NCI-H1694 (cell line): ENCODE measurements at places on chromosomes 3 and 15.

DNA sequence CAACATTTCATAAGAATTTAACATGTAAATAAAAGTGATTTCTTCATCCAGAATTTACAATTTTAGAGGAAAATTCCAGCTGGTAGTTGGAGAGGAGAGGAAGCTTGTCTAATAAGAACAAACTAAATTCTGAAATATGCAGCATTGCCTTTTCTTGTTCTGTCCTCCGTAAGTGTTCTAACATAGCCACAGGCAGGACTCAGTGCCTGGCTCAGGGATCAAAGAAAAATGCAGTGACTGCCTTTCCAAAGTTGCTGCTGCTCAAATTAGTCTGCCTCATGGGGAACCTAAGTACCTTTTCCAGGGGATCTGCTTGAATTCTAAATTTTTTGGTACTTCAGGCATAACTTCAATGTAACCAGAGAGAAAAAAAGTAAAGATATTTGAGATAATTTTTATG, 713.0 kb upstream of the CADM2 start:
- no peak for DNase-seq

DNA sequence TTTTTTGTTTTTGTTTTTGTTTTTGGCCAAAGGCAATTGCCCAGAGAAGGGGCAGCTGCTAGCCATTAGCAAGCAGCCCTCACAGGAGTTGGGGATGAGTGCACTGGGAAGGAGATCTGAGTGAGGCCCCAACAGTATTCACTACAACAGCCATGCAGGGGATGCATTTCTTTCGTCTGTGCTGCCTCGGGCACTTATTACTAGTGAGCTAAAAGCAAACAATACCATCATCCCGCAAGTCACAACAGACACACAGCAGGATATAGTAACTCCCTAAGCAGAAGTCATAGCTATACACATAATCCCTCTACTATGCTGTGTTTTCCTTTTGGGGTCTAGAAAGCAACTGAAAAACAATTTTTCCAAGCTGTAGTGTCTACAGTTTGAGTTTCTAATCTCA, 27.2 kb downstream of the CRTAP start:
- DNase-seq = no peak

- no peak for DNase-seq
Measured at GRCh38 chr3:183991403-183991802, 26.3 kb downstream of the ABCC5 start.

GRCh38 chr3:149547413-149547812, 72.9 kb downstream of the TM4SF4 start:
- DNase-seq = no peak

DNA sequence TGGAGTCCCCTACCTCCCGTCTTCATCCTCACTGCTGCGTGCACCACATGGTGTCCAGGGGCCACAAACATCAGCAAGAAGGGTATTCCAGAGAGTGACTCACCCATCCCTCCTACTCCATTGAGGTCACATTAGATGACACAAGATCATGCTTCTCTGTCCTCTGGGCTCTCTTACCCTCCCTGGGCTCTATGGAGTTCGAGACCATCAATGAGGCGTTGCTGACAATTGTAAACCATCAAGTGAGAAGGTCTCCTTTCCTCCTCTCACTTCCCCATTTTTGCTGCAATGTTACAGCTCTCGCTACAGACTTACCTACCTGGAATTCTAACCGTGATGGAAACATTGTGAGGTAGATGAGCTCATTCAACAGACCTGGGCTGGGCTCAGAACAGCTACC, 51.7 kb downstream of the HMCES start:
- no peak for DNase-seq

- DNase-seq = no peak
Measured at GRCh38 chr15:69170597-69170996, 10.2 kb downstream of the GLCE start.

- no peak for DNase-seq
Measured at GRCh38 chr3:51691021-51691420, 15.8 kb upstream of the GRM2 start.

GRCh38 chr3:98801043-98801747, 38.1 kb downstream of the ST3GAL6 start:
- DNase-seq = no peak

DNA sequence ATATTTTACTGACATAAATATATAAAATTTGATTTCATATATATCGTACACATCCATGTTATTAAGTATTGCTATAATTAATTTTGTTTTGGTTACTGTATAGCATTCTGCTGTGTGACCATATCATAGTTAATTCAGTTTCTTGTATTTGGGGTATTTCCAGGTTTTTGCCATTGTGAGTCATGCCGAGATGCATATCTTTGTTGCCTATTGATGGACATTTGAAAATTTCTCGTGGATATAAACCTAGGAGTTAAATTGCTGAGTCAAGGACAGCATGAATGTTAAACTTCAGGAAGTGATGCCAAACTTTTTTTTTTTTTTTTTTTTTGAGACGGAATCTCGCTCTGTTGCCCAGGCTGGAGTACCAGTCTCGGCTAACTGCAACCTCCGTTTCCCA, 33.7 kb upstream of the GPR171 start:
- no peak for DNase-seq

DNA sequence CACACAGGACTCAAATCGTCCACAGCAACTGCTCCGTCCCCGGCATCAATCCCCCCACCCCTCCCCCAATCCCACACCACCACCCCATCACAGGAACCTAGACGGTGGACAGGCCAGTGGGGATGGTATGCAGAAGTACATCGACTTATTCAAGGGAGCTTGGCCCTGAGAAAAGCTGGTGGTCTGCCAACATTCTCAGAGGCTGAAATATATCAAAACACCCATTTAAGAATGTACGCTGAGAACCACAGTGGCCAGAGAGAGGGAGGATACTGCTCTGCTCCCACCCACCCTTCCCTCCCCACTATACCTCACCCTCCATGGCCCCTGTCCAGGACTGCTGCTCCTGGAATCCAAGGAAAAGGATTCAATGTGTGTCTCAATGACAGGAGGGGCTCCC, 12.4 kb upstream of the USP3 start:
- no peak for DNase-seq
